Fibroblast of the conjunctiva (primary cell): ENCODE measurements at places on chromosomes 2 and 18.

GRCh38 chr18:10997885-10998284 lies 151.5 kb downstream of the PIEZO2 start:
- DNase-seq: no peak

GRCh38 chr18:79705272-79705671 lies 25.7 kb downstream of the CTDP1 start:
- DNase-seq: no peak

GRCh38 chr2:43011158-43011491 lies 215.3 kb downstream of the ZFP36L2 start:
- DNase-seq: no peak

GRCh38 chr2:48587961-48588360 lies 29.7 kb upstream of the GTF2A1L start:
- DNase-seq: no peak

- DNase-seq: no peak
Observed at GRCh38 chr2:238441262-238442114, 14.8 kb downstream of the ASB1 start.
